Left renal cortex interstitium (tissue), 4 donors: ENCODE measurements at places on chromosomes 5 and 9. TPM values are rescaled to one million over a fixed set of nuclear protein-coding genes. Genes with fewer than 3 reads are reported as not detected.

GRCh38 chr9:83698976-83699585 is 8.7 kb downstream of the UBQLN1 start:
- DNase-seq, result no peak

GRCh38 chr5:76537073-76537543 is 86.1 kb downstream of the F2RL2 start:
- DNase-seq, result no peak

- DNase-seq, result no peak
Measured at GRCh38 chr9:37827483-37828165, 27.0 kb downstream of the DCAF10 start.

- no peak for DNase-seq
Measured at GRCh38 chr5:173686950-173687349, 70.5 kb upstream of the BOD1 start.

FAM200C gene
- 14.2 TPM for polyA plus RNA-seq
